Daoy (cell line): ENCODE measurements at places on chromosomes 4 and X. TPM values are rescaled to one million over a fixed set of nuclear protein-coding genes. Genes with fewer than 3 reads are reported as not detected.
A peak's percentile ranks its signal among the peaks of the same experiment; 100 is the strongest.

Gene RHOXF2B
- not detected in 2 replicates for total RNA-seq

Gene SLC9B1
- not detected in 2 replicates for total RNA-seq

Gene XKRX
- not detected in 2 replicates for total RNA-seq

Gene TMEM144
- total RNA-seq: 2.3 and 2.4 TPM in 2 replicates

Gene CSAG1
- 12.9 and 20.9 TPM in 2 replicates for total RNA-seq

Gene DUX4
- not detected in 2 replicates for total RNA-seq

Gene GAGE12H
- total RNA-seq: not detected in 2 replicates

GRCh38 chr4:14985843-14986242 lies 16.4 kb upstream of the CPEB2 start:
- no peak for DNase-seq

GRCh38 chrX:49896951-49897350 lies 17.7 kb downstream of the USP27X start:
- no peak for DNase-seq

DNA sequence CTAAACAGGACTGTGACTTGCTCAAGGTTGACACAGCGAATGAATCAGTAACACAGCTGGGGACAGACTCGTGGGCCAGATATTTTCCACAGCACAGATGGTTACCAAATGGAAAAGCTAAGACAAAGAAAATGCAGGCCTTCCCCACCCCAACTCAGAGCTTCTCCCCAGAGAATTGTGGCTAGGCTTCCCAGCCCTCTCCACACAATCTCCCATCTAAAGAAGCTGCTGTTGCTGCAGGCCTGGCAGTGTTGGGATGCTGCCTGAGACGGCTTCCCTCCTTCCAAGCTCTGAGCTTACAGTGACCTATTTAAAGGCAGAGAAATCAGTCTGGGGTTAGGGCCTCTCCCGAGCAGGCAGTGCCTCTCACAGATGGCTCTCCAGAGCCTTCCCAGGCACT lies 46.5 kb upstream of the PGRMC1 start:
- no peak for DNase-seq

- DNase-seq: peak; percentile 17
These were observed 71.9 kb upstream of the TFDP3 start for GRCh38 chrX:133290076-133290475.

- DNase-seq: no peak
These were observed 62.1 kb upstream of the EXOC1L start for GRCh38 chr4:55757356-55757952.

DNA sequence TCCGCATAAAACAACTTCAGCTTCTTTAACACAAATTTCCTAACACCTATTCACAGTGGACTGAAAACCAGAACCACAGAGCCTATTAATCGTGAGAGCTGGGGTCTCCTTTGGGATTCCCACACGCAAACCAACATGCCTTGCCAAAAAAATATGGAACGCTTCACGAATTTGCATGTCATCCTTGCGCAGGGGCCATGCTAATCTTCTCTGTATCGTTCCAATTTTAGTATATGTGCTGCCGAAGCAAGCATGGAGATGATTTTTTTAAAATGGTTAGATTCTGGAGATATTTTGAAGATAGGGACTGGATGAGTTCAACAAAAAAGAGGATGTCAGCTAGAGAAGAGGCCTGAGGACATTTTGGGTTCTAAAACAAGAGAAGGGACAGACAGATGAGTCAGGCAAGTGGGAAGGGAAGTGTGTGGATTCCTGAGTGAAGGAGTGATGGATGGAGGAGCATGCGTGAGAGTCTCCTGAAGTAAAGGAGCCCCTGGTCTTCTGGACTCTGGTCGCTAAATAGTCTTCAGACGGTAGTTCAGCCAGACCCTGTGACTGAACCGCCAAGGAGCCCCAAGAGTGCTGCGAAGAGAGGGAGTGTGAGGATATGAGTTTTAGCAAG lies 9.5 kb upstream of the GATA1 start:
- DNase-seq: no peak

DNA sequence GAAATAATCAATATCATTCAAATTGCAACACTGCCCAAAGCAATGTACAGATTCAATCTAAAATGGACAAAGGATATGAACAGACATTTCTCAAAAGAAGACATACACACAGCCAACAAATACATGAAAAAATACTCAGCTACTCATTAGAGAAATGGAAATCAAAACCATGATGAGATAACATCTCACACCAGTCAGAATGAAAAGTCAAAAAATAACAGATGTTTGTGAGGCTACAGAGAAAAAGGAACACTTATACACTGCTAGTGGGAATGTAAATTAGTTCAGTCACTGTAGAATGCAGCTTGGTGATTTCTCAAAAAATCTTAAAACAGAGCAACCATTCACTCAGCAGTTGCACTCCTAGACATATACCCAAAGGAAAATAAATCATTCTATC lies 205.2 kb downstream of the DKK2 start:
- DNase-seq: no peak

DNA sequence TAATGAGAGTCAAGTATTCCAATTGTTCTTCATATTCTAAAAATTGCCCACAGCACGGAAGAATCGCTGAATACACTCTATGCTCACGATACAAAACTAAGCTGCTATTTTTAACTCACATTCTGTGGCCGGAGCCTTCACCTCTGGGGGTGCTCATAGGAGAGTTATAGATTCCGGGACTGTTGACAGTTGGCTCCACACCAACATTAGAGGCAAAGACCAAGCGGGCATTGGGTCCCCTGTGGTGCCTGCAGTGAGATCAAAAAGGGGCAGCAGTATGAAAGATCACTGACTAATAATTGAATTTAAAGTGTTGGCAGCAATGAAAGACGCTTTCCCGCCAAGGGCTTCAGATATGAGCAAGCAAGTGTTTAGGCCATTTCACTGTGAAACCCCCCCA lies 146.0 kb downstream of the TMEM144 start:
- DNase-seq: no peak

- DNase-seq: peak; percentile 42
These were observed 1.4 kb upstream of the DOK7 start for GRCh38 chr4:3461515-3462291.

DNA sequence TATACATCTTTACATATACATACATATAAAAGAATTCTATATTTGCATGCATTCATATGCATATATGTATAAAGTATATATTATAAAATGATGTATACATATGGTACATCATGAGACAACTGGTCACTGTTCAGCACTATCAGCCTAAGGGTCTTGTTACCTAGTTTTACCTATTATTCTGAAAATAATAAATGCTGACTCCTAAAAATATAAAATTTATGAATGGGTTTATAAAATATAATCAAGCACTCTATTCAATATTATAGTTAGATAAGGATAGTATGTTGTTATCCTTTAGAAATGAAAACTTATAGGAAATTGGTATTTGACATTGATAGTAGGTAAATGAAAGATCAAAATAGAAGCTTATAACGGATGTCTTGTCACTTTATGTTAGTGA lies 324.2 kb downstream of the GBA3 start:
- no peak for DNase-seq

DNA sequence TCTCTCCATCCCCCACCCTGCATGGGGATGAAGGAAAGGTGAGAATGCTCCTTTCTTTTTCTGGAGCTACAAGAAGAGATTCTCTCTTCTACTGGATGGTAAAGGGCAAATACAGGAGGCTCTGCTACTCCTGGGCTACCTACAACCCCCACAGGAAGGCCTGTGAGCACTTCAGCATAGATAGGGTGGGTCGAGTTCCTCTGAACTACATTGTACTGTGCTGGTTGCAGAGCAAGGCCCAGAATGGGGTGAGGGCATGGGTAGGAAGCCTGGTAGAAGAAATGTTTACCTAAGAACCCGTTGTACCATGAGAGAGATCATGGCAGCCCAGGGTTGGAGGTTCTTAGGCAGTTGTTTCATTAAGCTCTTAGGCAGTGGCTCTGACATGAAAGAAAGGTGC lies 510.4 kb downstream of the MID1IP1 start:
- DNase-seq: no peak

DNA sequence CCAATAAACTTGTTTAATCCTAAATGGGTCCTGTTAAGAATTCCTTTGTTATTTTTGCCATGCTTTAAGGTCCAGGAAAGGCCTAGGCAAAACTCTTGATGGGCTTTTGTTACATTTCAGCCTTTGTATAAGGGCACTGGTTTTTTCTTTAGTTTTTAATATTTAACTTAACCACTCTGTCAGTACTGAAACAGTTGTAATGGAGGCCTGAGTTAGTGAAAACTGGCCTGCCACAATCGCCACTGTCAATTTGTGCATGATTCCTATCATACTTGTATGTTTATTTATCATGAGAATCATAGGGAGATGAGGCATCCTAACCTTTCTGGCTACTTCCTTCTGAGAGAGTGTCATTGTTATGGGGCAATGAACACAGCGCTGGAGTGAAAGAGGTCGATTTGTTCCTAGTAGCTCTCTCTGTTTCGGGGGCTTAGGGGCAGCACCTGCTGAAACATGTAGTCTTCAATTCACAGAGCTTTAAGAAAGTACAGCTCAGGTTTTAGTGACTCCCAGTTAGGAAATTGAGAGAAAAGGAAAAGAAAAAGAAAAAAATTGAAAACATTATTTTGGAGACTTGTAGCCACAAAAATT lies 393.8 kb upstream of the FSTL5 start:
- DNase-seq: no peak

DNA sequence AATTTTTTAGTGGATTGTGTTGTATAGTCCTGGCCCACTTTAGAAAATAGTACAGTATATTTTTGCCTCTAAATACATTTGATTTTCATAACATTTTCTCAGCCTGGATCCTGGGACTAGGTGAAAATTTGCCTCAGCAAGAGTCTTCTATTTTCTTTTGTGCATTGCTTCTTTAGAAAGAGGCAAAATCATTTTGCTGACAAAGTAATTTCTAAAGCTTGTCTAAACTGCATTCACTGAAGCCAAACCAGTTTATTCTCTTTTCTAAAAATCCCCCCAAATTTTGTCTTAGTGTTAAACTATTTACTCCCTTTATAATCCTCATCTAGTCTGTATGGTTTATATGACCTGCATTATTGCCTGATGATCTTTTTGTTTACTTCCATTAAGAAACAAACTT lies 326.3 kb downstream of the C4orf33 start:
- no peak for DNase-seq

GRCh38 chr4:82948647-82949204 lies 48.2 kb downstream of the THAP9 start:
- peak; percentile 2 for DNase-seq

DNA sequence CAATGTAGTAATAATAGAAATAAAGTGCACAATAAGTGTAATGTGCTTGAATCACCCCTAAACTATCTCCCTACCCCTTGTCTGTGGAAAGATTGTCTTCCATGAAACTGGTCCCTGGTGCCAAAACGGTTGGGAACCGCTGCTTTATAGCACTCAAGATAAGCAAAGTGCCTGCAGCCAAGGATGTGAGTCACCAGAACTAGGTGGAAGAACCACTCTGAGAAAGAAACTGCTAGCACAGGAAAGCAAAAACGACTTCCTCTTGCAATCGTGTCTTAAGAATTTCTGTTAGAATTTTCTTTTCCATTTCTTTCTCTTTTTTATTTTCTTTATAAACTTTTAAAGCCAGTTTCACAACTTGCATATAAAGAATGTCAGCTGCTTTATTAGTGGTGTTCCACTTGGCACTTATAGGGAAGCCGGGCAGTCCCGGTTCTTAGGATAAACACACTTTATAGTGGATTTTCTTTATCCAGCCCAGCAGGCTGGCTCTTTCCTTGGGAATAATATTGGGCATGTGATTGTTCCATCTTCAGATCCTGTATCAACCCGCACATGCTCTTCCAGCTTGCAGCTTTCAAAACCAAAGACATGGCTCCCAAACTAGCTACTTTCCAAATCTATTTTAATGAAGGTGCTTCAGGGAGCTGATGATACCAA lies 32.3 kb upstream of the CXCL8 start:
- peak; percentile 86 for DNase-seq

GRCh38 chr4:15457406-15458201 lies 12.1 kb upstream of the CC2D2A start:
- DNase-seq: peak; percentile 18

- DNase-seq: no peak
These were observed 218.9 kb downstream of the PABPC4L start for GRCh38 chr4:133982533-133983224.

GRCh38 chr4:97984545-97985131 lies 158.6 kb downstream of the STPG2 start:
- no peak for DNase-seq

DNA sequence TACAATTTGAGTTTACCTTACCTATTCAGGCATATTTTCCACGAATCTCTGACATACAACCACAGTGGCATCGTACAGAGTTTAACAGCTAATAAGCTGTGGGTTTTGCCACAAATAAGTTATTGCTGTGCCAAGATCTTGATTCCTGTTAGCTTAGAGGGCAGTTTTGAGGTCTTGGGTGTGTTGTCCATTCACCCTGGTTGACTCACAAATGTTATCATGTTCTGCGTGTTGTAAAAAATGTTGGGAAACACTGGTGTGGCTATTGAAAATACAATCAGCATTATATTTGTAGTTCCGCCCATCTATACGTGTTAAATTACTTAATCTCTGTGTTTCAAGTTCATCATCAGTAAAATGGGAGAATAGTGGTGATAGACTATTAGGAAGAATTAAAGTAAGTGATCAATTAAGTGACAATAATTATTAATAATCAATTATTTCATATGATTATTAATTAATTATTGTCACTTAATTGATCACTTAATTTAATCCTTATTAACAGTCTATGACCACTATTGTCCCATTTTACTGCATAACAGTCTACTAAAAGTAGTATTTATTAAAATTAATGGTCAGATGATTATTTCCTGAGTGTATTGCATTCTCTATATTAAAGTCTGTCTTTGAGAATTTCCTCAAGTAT lies 96.3 kb downstream of the TMA16 start:
- DNase-seq: no peak

DNA sequence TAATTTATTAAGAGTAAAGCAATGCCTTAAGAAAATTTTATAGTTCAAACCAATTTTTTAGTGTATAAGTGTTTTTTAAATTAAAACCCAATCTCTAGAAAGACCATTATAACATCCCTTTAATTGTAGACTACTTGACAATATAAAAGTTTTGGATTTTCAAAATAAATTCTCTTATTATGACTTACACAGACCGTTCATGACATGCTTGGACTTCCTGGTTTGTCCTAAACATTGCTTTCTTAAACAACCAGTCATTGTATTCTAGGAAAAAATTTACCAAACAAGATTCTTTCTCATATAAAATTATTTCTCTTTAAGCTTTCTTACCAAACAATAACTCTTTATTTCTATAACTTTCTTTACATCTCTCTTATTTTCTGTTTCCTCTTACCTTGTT lies 49.0 kb upstream of the CXorf51A start:
- no peak for DNase-seq

- DNase-seq: no peak
These were observed 41.8 kb upstream of the WDR1 start for GRCh38 chr4:10158333-10158942.

DNA sequence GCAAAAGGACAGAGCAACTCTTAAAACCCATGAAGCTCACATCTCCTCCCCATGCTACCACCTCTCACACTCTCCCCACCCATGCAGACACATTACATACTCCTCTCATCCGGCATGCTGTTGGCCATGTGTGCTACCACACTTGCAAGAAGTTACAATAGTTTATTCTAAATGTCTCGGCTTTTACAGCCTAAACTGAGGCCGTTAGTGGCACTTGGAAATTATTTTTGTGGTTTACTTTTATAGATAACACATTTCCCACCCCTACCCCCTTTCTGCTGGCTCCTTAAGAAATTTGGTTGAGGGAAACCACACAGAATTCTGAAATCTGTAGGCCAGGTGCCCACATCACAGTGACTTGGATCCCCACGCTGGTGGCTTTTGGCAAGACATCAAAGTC lies 141.1 kb upstream of the HHIP start:
- DNase-seq: no peak
